WERI-Rb-1 (cell line): ENCODE measurements at places on chromosomes 1 and 21.

DNA sequence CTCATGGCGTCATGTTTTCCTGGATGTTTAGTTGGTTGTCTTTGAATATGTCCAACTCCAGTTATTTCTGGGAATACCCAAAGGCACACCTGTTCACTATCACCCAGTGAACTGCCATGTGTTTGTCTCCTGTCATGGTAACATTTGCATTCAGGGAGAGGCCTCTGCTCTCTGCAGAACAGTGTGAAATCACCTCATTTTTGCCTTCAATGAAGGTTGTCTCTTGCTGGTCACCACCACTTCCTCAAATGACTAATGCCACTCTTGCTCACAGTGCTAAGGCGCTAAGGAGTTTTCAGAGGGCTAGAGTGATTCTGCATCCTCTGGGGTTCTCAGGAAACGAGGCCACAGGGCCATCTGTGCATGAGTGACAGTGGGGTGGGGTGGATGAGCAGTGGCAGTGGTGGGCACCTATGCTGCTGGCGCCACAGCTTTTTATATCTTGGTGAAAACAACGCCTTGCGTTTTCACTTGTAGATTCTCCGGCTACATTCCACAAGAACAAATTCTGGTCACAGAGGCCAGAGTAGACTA is 60.0 kb upstream of the ATP5PO start:
- no peak for DNase-seq

GRCh38 chr21:42091899-42092508 is 20.9 kb downstream of the UMODL1 start:
- no peak for DNase-seq

GRCh38 chr1:167443757-167444156 is 74.6 kb downstream of the CD247 start:
- no peak for DNase-seq

- DNase-seq = no peak
Observed at GRCh38 chr1:233334092-233334491, 6.6 kb downstream of the MAP3K21 start.

- DNase-seq = no peak
Observed at GRCh38 chr1:43438953-43439581, 14.7 kb downstream of the HYI start.

DNA sequence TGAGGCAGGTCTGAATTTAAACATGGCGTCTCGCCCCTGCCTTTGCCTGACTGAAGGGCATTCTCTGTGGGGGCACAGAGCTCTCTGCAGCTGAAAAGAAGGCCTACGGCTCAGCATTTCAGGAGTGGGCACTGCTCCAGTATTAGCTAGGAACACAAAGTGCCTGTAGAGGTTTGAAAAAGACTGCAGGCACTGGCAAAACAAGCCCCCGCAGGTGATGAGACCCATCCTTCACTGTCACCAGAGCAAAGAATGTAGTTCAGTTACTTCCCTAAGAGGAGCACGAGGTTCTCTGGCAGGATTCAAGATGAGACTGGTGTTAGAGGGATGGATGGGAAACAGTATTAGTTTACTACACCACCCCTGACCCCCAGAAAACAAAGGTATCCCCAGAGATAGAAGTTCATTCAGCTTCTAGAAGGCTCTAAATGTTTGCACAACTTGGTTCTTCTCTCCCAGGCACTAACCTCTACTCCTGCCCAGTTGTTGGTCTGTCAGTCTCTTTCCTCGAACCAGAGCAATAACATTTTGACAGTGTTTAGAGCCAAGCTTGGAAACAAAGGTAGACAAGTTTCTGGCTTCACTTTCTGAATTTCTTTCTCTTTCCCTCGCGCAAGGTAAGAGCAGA is 101.9 kb upstream of the KCNE2 start:
- DNase-seq = no peak

- peak; percentile 15 for DNase-seq
Observed at GRCh38 chr1:55420929-55421716, 206.0 kb upstream of the USP24 start.

- DNase-seq = no peak
Observed at GRCh38 chr1:237098541-237098940, 56.6 kb downstream of the RYR2 start.

- DNase-seq = no peak
Observed at GRCh38 chr1:153642161-153642560, 8.3 kb downstream of the CHTOP start.

DNA sequence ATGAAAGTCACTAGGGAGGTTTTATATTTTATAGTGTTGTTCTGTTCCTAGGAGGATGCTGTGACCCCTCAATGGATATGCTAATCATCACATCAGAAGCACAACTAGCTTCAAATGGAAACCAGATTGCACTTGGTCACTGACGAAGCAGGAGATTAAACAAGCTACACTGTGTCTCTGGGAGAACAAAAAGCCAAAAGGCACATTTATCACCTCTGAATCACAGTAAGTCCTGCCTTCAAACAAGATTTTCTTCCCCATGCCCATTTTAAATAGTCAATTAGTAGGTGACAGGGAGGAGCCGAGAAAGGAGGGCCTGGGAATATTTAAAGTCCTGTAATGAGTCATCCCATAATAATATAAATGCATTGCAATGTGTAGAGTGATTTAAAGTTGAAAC is 38.1 kb downstream of the RGS2 start:
- no peak for DNase-seq

DNA sequence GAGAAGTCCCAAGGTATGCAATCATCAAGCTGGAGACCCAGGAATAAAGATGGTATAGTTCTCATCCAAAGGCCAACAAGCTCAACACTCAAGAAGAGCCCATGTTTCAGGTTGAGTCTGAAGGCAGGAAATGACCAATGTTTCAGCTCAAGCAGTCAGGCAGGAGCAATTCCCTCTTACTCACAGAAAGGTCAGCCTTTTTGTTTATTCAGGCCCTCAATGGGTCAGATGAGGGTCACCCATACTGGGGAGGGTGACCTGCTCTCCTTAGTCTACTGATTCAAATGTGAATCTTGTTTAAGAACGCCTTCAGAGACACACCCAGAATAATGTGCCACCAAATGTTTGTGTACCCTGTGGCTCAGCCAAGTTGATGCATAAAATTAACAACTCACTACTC is 262.4 kb downstream of the USP25 start:
- DNase-seq = no peak

DNA sequence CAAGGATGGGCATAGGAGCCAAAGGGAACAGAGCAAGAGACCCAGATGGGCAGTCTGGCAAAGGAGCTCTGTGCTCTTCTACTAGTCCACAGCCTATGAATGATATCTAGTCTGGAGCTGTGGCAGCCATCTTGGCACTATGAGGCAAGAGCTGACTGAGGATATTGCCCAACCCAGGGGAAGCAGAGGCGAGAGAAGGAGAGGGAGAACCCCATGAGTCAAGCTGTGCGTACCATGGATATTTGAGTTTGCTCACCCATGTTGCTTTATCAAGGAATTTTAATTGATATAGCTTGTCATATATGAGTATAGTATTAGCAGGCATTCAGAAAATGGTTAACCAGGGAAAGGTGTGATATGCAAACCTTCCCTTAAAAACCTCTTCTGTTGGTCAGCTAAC is 420.9 kb downstream of the PRDM2 start:
- DNase-seq = no peak

DNA sequence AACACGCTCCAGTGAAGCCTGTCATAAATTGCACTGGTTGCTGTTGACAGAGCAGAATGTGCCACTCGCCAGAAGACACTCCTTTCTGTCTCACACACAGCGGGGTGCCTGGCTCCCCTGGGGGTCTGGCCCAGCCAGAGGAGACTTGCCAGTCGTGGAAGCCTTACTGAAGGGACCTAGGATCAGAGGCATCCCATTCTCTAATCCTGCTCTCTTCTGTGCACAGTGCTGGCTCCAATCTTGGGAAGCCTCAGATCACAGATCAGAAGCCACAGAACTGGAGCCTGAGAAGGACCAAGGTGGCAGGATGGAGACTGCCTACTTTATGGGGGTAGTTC is 1.4 kb downstream of the SLC9A1 start:
- no peak for DNase-seq

GRCh38 chr1:231597971-231598370 is 28.6 kb upstream of the DISC1 start:
- no peak for DNase-seq

DNA sequence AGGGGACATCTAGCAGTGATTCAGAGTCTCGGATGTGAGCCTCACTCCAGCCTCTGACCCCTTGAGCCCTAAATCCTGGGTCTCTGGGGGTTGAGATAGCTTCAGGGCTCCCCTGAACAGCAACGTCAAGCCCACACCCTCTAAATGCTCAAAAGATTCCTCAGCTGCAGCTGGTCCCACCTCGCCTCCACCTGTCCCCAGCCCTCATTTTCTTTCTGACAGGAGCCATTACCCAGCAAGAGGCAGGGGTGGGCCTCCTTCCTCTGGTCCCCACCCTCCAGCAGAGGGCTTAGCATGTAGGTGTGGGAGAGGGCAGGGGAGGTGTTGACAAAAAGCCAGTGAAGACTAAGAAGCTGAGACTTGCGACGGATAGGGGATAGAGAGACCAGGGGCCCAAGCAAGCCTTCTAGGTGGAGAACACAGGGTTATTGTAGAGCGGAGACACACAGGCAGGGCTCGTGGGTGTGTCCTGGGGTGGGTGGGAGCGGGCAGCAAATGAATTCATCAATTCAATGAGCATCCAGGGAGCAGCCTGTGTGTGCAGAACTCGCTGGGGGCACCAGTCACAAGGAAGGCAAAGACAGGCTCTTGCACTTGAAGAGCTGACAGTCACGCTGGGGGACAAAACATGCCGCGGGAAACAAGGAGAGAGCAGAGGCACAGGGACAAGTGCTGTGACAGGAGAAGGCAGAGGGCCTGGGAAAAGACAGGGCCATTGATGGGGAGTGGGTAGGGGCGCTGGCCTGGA is 48.9 kb upstream of the GOLT1A start:
- DNase-seq = no peak

DNA sequence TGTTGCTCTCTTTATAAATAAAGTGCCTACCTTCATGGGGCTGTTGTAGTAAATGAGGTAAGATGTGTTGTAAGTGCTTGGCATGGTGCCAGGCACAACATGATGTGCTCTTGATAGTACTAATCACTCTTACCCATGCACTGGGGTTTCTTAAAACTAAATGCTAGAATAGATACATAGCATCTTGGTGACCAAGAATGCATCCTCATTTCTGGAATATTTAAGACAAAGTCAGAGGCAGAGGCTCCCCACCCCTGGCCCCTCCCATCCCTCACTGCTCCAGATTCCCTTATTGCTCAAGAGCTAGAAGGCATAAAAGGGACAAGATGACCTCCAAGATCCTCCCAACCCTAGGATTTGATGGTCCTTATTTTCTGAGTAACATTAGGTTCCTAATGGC is 61.3 kb downstream of the GLUL start:
- no peak for DNase-seq

DNA sequence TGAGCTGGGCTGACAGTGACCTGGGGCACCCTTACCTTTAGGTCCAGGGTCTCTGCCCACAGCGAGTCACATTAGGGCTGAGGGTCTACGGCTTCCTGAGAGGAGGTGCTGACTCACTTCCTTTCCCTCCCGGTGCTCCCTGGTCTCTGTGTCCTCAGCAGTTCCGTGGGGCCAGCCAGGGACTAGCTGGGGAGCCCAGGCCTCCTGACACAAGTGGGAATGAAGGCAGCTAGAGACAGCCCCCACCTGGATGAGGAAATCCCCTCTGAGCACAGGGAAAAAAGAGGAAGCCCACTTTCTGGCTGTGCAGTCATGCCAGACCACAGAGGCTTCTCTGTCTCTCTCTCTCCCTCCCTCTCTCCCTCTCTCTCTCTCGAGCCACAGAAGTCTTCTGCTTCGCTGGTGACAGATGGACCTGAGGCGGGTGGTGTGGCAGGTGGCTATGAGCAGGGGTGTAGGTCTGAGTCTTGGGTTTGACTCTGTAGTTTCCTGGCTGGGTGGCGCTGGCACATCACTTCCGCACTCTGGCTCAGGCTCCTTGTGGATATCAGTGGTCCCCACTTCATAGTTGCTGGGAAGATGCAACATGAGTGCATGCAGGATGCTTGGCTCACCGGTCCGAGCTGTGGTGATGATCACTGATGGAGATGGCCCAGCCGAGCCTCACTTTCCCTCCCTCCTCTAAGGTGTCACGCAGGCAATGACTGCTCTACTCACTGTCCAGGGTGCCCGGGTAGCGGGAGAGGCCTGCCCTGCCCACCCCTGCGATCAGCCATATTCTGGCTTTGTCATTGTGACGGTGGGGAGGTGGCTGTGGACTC is 3.5 kb downstream of the SLC66A1 start:
- DNase-seq = peak; percentile 68

DNA sequence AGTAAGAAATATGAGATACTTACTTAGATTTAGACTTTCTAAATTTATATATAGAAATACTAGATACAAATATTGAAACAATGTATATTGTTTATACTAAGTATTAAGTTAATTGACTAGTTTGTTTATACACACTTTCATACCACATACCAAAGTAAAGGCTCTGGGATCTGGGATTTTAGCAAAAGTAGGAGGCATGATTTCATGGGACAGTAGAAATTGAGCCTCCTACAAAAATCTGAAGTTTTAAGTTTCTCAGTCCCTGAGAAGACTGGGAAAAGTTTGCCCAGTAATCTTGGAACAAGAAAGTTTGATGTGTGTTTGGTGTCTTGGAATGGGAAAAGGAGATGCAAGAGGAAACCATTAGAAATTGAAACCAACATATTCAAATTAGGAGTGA is 30.9 kb downstream of the KCTD3 start:
- no peak for DNase-seq

DNA sequence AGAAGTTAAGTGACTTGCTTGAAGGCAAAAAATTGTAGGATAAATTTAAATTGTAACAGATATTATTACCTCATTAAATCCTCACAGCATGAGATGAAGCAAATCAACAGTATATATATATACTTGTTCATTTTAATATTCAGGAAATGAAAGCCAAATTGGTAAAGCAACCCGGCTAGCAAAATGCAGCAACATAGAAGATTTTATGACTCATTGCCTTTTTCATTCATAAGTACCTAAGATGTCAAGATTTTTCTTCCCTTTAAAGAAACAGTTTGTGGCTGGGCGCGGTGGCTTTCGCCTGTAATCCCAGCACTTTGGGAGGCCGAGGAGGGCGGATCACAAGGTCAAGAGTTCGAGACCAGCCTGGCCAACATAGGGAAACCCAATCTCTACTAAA is 190.5 kb upstream of the NRIP1 start:
- no peak for DNase-seq

DNA sequence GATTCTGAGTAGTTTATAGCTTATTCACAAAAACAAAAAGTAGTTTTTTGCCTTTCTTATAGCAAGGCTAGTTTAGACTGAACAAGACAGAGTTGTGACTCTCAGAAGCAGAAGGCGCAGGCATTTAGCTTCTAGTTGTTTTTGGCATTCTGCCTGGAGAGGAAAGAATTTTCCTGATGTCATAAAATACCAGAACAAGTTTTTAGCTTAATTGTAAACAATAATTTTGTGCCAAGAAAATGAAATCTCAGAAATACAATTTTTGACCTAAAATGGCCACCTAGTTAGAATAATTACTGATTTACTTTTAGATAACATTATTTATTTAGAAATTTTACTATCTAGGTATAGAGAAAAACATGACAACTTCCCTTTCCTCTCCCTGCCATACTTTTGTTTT is 1.0 kb downstream of the DNAJB4 start:
- no peak for DNase-seq

GRCh38 chr21:31133243-31133830 is 95.1 kb upstream of the KRTAP19-8 start:
- no peak for DNase-seq

GRCh38 chr1:111593403-111594305 is 25.9 kb upstream of the RAP1A start:
- peak; percentile 49 for DNase-seq

GRCh38 chr1:184664042-184664660 is 90.5 kb downstream of the EDEM3 start:
- DNase-seq = peak; percentile 86
